ENCODE measurements at places on chromosomes 2 and 18.
A peak's percentile ranks its signal among the peaks of the same experiment; 100 is the strongest.

GRCh38 chr2:101132202-101132601 is 19.0 kb downstream of the TBC1D8 start:
- no peak for DNase-seq
- no peaks in the 10 kb centered on the region for H3K36me3 ChIP-seq
- no peaks in the 10 kb centered on the region for H3K27me3 ChIP-seq
- H3K27ac ChIP-seq = no peak overlapping the region

DNA sequence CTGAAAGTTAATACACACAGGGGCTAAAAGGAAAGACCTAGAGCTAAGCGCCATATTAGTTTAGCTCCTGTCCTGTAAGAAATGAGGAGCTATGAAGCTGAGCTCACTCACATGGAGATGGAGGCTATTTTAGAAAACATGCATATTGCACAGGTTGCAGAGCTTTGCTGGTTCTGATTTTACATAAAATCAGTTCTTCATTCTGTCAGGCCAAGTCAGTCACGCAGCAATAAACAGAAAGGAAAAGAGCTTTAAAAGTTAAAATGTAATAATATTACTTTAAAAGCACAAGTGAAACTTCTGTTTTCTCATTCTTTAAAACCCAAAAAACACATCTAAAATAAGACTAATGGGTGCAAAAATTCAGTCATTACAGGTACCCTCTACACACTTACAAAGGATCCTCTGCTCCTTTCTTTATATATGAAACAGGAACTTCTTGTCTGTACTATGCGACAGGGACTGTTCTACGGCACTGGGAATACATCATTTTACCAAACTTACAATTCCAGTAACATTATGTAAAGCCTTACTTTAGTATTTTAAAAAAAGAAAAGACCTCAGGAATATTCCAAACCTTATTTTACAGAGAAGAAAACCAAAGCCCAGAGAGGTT is 113.8 kb downstream of the THADA start:
- peaks cover 19% of the 10 kb centered on the region for H3K4me1 ChIP-seq
- H3K4me3 ChIP-seq = peak overlapping the region; percentile 44
- H3K27me3 ChIP-seq = no peaks in the 10 kb centered on the region
- peaks cover 3% of the 10 kb centered on the region for H3K36me3 ChIP-seq

- no peak for DNase-seq
- no peaks in the 10 kb centered on the region for H3K36me3 ChIP-seq
- H3K4me3 ChIP-seq = no peak overlapping the region
- no peak overlapping the region for H3K27ac ChIP-seq
Measured at GRCh38 chr18:7772510-7772888, 205.4 kb downstream of the PTPRM start.

DNA sequence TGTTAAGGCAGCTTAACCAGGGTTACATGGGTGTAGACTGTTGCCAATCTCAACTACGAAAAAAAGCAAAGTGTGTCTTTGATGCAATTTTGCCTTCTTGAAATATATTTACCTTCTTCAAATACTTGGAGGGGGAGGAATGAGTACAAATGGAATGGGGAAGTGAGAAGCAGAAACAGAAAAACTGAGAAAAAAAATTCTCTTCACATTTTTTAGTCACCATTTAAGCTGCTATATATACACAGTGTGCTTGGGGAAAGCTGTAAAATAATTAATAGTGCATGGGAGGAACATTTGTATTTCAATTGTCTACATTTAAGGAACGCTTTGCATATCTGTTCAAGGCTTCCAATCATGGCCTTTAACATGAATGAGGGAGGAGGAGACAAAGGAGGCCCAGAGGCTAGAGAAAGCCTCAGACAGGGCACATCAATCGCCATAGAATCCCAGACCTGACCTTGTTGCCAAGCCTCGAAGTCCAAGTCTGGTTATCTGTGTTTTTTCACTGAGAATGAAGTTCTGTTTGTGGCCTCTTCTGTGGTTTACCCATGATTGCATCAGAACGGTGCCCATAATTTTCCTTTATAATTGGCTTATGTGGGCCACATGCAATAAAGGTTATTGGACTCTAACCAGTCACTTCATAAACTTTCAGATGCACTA is 158.6 kb downstream of the PIK3C3 start:
- peaks cover 5% of the 10 kb centered on the region for H3K27me3 ChIP-seq
- H3K4me1 ChIP-seq = peaks cover 7% of the 10 kb centered on the region
- no peaks in the 10 kb centered on the region for H3K36me3 ChIP-seq
- H3K4me3 ChIP-seq = no peak overlapping the region

DNA sequence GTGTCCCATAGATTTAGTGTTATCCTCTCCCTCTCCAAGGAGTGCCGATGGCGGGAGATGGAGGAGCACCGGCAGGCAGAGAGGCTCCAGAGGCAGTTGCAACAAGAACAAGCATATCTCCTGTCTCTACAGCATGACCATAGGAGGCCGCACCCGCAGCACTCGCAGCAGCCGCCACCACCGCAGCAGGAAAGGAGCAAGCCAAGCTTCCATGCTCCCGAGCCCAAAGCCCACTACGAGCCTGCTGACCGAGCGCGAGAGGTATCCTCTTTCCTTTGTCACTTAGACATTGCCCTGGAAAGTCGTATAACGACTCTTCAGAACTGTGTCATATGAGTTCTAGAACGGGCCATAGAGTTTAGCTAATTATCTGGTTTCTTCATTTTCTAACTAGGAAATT is 132.2 kb upstream of the IL1R2 start:
- peak overlapping the region; percentile 20 for H3K27ac ChIP-seq
- peaks cover 4% of the 10 kb centered on the region for H3K4me1 ChIP-seq
- H3K4me3 ChIP-seq = no peak overlapping the region
- peaks cover 45% of the 10 kb centered on the region for H3K36me3 ChIP-seq
- H3K27me3 ChIP-seq = no peaks in the 10 kb centered on the region

Data from memory B cell (primary cell).